Endothelial cell of umbilical vein (primary cell): ENCODE measurements at places on chromosomes 2 and 18. TPM values are rescaled to one million over a fixed set of nuclear protein-coding genes. Genes with fewer than 3 reads are reported as not detected.
A peak's percentile ranks its signal among the peaks of the same experiment; 100 is the strongest.

DNA sequence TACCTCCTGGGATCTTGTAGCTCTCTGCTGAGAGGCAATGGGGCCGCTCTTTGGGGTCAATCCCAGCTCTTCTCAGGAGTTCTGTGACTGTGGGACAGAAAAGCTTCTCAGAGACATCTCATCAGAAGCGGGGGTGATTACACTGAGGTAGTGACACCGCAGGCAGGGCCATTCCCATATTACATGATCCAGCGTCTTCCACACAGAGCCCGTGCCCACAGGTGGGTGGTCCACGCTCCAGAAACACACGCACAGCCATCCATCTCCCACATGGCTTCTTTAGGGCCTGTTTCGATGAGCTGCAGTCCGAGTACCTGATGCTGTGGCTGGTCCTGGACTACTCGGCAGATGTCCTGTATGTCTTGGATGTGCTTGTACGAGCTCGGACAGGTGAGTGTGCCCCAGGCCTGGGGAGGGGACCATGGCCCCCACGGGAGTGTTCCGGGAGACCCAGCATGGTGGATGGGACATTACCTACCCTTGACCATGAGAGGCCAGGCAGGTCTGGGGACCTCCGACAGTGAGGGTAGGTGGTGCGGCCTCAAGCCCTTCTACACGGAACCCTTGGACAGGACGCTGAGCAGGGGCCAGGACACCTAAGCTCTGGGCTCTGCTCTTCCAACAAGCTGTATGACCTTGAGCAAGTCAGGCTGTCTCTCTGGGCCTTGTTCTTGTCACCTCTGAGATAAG lies 45.5 kb downstream of the CNGA3 start:
- no peak for DNase-seq

GRCh38 chr18:77658751-77659448 lies 409.3 kb downstream of the GALR1 start:
- DNase-seq: no peak

- peak; percentile 5 for DNase-seq
Observed at GRCh38 chr2:223180463-223180862, 128.5 kb downstream of the KCNE4 start.

DNA sequence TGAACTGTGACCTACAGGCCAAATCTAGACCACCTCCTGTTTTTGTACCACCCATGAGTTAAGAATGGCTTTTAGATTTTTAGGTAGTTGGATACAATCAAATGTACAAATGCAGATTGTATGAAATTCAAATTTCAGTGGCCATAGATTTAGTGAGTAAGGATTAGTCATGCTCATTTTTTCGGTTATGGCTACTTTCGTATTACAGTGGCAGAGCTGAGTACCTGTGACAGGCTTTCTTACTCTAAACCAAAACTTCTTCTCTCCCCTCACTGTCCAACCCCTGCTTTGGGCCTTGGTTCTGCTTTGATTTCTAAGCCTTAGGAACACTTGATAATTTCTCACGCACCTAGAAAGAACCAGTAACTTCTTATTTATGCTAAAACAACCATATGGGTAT lies 82.1 kb downstream of the CDC42EP3 start:
- DNase-seq: no peak

DNA sequence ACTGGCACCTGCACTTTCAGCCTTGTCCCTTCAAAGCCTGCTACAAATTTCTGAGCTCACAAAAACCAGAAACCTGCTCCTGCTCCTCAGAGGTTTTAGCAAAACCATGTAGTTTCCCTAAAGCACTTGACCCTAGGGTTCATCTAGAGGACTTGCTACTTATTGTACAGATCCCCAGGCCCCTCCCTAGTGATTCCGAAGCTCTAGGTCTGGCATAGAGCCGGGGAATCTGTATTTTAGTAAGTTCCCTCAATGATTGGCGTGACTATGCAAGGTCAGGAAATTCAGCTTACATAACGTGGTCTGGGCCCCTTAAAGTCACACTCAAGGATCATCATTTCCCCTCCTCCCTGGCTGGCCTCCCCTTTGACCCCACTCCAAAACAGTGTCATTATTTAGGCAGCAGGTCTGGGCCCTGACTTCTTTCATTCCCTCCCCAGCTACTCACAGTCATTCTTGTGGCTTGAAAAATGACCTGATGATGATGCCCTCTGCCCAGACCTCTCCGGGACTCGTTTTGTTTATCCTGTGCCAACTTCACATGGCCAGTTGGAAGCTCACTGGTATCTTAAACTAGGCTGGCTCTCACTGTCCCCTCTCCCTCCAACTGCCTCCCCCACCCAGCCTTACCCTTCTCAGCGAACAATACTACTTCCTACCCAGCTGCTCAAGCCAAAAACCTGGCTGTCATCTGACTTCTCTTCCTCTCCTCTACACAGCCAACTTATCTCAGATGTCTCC lies 36.0 kb downstream of the WDFY1 start:
- peak; percentile 30 for DNase-seq

DNA sequence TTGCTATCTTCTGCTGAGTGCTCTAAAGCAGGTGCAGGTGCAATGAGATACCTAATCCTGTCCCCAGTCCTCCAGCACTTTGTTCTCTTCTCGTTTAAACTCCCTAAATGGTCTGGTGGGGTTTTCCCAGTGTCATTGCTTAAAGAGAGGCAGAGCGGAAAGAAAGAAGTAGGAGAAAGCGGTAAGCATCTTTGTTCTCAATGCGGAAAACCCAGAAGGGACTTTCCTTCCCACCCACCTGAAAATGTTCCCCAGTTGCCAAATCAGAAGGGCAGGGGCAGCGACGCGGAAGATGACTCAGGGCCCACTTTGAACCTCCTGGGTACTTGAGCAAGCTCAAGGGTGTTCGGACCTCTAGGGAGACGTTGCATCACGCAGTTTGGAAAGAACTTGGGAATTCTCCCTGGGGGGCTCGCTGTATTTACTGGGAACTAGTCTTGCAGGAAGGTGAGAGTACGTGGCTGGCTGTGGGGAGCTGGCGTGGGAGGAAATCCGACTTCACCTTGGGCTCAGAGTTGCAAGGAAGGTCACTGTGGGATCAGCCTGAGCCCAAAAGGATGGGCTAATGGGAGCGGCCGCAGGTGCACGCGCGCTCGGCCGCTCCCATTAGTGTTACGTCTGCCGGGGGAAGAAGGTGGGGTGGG lies 589 bp upstream of the SGPP2 start:
- DNase-seq: no peak

The GKN2 gene
- not detected in 2 replicates for total RNA-seq

GRCh38 chr2:219406861-219407230 lies 11.3 kb upstream of the DES start:
- DNase-seq: no peak

The CCBE1 gene
- not detected in 2 replicates for total RNA-seq

DNA sequence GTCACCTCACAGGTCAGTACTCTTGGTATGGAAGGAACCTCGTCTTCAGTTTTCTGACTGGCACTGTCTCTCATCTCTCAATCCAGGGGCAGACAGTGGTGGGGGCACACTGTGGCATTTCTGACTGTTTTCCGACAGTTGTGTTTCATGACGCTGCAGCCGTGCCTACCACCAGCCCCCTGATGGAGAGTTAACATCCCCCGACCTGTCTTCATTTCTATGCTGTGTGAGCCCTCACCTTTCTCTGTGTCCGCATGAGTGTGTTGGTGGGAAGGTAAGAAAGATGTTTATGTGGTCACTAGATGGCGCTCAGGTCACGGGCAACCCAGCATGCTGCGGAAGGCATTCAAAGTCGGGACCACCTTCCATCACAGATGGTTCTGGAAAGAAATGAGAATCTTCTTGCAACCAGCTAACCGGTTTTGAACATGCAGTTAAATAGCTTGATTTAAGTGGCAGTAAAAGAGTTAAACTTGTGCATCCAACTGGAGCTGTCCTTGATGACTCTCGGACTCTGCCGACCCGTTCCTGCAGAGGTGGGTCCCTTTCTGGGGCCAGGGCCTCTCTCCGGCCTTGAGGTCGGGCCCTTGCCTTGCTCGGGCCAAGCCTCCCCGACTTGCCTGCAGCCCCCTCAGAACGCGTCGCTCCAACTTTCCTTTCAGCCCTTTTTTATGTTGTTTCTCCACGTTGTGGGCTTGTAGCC lies 92.4 kb downstream of the DYSF start:
- DNase-seq: peak; percentile 74

- no peak for DNase-seq
Observed at GRCh38 chr18:49226243-49227000, 234.0 kb downstream of the DYM start.

DNA sequence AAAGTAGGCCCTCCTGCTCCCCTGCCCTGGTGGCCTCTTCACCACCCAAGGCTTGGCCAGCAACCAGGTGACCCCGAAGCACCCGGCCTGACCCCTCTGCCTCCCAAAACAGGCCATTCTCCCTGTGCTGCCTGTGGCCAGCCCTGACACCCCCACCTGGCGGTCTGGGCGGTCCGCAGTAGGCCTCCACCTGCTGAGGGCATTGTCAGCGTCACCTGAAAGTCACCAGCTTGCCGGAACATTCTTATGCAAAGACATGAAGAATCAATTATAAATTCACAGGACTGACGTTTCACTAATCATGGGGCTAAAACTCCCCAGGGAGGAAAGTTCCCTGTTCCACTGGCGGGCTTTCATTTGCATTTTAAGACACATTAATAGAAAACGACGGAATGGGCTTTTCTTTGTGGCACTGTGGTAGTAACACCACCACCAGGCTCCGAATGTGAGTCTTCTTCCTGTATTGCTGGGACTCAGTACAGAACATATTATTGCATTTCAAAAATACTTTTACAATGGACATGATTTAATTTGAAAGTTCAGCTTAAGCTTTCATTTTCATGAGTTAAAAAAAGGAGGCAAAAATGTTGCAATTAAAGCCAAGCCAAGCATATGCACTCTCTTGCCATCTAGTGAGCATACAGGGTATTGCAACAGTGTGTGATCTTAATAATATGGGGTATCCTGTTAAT lies 57.4 kb downstream of the ADI1 start:
- DNase-seq: peak; percentile 58

The NRP2 gene
- total RNA-seq: 149 and 240 TPM in 2 replicates

DNA sequence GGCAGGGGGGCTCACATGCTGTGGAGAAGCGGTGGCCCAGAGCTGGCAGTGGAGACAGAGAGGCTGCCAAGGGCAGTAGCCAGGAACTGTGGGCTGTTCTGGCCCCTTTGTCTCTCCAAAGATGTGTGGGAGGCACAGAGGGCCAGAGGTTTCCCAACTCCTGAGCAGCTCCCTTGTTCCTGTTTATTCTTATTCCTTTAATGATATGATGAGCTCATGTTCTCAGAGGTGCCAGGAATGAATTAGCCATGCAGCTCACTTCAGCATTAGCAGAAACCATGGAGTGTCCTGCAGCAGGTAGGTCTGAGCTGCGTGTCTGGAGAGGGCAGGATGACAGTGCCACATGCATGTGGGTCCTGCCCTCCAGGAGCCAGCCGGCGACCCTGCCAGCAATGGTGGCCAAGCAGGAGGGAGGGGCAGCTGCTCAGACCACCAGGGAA lies 77.9 kb upstream of the FZD7 start:
- no peak for DNase-seq

The LONRF2 gene
- total RNA-seq: not detected in 2 replicates

The SCYGR4 gene
- total RNA-seq: not detected in 2 replicates

DNA sequence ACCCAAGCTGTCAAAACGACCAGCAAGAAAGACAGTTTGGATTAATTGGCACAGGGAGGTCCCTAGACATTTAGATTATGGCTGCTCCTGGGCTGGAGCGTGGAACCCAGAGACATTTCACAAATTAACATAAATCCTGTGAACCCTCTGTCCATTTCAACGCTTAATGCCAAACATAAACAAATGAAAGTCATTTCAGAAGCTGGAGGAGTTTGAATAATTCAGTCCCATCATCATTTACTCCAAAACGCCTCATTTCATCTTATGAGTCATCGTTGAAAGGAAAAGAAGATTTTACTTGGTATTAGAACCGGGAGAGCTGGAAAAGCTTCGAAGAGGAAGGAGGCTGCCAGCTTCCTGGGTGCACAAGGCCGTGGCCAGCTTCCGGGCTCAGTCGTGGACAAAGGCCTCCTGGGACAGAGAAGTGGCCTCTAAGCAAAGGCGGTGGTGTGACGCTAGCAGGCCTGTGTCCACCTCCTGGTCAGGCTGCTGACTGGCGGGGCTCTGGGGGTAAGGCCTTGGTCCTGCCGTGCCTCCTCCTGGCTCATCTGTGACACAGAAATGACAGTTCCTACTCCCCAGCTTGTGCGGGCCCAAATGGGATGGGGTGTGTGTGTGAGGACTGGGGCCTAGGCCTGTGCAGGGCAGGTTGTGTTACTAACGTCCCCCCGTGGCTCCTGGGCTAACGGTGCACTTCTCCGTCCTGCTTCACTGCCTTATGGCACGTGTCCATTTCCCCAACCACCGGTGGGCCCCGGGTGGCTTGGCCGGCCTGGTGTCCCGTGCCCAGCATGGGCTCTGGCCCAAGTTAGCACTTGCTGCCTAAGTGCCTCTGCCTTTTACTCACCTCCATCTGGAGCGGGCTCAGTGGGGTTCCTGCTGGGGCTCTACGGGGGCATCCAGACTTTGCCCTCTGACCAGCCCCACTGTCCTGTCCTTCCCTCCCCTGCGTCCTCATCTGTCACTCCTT lies 71.6 kb downstream of the RRM2 start:
- DNase-seq: no peak

DNA sequence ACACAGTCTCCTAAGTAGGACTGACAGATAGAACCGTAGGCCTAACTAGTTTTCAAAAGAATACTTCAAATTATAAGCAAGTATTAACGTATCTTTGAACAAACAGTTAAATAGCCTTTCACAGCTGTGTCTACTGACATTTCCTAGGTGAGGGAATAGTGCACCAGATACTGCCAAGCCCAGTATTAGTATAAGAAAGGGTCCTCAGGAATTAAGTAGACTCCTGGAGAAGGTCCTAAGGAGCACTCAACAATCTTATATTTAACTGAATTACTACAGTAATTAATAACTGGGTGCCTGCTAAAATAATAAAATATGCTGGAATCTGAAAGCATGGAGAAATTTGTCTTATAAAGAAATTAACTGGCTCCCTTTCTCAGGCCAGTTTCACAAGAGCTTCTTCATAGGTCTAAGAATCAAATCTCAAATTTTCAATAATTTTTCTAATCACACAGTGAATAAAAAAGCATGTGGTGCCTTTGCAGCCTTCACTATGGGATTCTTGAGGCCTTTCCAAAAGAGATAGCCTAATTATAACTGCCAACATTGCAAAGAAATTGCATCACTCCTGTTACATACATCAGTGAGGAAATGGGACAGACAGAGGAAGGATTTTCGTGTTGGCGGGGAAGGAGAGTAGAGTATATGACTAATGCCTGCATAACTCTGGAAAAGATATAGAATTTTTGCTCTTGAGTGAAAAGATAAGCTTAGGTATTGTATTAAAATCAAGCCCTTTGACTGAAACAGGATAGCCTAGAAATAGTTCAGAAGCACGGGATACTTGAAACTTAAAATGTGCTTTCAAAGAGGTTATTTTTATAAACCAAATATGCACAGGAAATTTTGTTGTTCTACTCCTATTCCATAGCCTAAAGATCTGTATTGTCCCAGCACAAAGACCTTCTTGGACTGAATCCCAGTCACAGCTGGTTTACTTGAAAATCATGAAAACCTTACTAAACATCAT lies 228.6 kb upstream of the STK17B start:
- peak; percentile 97 for DNase-seq
